Stimulated activated CD8-positive, alpha-beta memory T cell treated with anti-CD3 and anti-CD28 coated beads, Interleukin-7, amount 100 ng/mL, for 1 hour (primary cell): ENCODE measurements at places on chromosomes 3 and 15.

- no peak for DNase-seq
Measured at GRCh38 chr15:52503788-52504496, 24.7 kb downstream of the MYO5A start.

GRCh38 chr15:48703544-48703943 lies 58.0 kb upstream of the FBN1 start:
- DNase-seq, result no peak

- DNase-seq, result peak; percentile 19
Measured at GRCh38 chr3:8629151-8630021, 15.2 kb downstream of the SSUH2 start.

DNA sequence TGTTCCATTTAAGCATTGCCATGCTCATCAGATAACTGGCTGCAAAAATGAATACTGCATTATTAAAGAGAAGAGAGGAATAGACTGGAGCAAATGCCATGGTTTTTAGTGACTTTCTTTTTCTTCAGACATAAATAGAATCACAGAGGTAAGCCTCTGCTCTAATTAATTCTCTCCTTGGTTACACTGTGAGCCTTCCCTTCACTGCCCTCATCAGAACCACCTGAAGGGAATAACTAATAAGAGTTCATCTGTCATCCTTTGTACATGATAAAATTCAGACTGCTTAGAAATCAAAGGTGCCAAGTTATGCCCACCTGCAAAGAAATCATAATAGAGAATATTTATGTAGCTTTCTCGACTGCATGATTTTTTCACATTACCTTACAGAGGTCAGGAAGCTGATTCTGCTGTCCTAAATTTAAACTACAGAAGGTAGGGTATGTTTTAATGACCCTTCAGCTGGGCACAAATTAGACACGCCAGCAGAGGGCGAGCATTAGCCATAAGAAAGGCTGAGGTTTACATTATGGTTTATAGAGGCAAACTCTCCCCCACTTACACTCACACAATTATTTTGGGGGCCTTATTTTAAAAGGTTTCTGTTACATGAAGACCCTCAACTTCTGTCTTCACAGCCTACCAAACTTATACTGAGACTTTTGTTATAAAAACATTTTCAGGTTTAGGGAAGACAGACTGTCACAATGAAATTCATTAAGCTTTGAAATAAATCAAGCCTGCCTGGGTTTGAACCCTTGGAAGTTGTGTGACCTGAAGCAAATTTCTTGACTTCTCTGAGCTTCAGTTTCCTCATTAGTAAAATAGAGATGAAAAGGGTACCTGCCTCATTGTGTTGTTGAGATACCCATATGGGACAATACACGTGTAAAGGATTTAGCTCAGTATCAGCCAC lies 15.3 kb upstream of the UNC13C start:
- DNase-seq, result no peak

DNA sequence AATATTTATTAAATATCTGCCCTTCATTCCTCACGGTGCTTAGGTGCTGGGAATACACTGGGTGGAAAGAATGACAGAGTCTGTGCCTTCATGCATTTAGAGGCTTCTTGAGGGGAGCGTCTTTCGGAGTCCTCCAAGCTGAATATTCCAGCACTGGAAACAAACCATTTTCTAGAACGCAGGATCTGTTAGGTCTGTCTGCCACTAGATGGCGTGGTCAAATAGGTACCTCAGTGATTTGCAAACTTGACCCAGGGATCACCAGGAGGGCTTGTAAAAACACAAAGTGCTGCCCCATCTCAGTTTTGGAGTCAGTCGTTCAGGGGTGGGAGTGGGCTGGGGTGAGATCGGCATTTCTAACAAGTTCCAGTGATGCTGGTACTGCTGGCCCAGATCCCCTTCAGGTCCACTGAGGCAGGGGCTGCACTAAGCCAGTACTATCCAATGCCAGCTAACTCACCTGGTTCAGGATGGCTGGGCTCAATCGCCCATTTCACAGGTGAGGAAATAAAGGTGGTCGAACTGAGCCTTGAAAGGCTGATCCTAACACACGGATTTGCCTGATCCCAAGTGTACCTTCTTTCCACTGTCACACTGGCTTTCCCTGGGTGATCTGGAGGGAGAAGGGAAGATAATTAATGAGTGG lies 14.8 kb downstream of the ARNT2 start:
- DNase-seq, result no peak
